ENCODE measurements at places on chromosomes 6 and 20.

DNA sequence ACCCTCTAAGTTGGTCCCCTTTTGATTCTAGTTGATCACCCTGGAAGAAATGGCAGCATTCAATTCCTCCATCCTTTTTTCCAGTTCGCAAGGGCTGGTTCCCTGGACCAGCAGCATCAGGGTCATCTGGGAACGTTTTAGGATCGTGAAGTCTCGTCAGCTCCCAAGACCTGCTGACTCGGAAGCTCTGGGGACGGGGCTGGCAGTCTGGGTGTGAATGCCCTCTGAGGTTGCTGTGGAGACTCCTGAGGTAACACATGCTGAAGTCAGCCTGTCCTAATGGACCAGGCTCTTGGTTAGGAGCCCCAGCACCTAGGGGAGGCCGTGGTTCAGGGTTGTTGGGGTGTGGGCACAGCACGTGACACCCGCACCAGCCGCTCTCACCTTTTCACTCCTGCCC, 164.1 kb downstream of the SYNDIG1 start:
- DNase-seq = no peak

- DNase-seq = peak; percentile 67
Observed at GRCh38 chr6:32152769-32153563, 975 bp upstream of the PPT2 start.

DNA sequence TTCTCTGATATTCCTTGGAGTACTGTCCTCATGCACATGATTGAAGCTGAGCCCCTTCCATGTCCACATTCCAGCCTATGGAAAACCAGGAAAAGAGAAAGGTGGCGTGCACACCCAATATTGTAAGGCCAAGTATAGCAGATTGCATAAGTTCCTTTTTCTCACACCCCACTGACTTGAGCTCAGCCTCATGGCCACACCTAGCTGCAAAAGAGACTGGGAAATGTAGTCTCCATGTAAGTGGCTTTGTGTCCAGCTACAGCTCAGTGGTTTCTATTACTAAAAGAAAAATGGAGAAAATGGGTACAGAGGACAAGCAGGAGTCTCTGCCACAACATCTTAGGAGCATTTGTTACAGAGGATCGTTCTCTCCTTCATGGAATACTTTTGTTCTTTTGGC, 10.8 kb upstream of the UST start:
- DNase-seq = no peak

- DNase-seq = no peak
Observed at GRCh38 chr20:47406849-47407682, 50.6 kb upstream of the ZMYND8 start.

- DNase-seq = no peak
Observed at GRCh38 chr6:127247114-127248096, 19.3 kb upstream of the RNF146 start.

Data from Caco-2 (cell line).